ENCODE measurements at places on chromosomes 1 and 21. TPM values are rescaled to one million over a fixed set of nuclear protein-coding genes. Genes with fewer than 3 reads are reported as not detected.

DNA sequence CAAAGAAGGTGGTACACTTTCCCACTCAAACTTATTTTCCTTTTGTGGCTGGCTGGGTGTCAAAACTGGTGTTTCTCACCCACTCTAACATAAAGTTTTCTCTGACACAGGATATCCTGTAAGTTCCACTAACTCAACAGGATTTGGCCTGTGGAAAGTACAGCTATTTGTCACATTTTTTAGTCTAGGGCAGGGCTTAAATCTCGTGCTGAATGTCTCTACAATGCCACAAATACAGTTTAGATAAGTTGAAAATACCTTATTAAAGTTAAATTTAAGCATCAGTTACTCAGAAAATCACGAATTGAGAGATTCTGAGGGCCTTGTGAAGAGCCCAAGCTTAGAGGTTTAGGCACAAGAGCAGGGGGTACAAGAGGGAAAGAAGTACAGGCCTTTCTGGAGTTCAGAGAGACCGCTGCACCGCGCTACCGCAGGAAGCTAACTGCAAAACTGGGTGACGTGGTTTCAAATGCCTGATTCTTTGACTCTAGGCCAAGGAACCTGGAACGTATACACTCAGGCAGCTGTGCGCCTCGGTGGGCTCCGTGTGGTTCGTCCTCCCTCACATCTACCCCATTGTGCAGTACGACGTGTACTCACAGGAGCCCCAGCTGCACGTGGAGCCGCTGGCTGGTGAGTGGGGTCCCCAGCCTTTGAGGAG lies 23.4 kb upstream of the PWP2 start:
- H3K4me3 ChIP-seq, result no peak overlapping the region
- H3K4me1 ChIP-seq, result no peaks in the 10 kb centered on the region
- H3K27me3 ChIP-seq, result no peaks in the 10 kb centered on the region
- H3K36me3 ChIP-seq, result peaks cover 4% of the 10 kb centered on the region
- no peak overlapping the region for H3K27ac ChIP-seq
- no peak for DNase-seq

DNA sequence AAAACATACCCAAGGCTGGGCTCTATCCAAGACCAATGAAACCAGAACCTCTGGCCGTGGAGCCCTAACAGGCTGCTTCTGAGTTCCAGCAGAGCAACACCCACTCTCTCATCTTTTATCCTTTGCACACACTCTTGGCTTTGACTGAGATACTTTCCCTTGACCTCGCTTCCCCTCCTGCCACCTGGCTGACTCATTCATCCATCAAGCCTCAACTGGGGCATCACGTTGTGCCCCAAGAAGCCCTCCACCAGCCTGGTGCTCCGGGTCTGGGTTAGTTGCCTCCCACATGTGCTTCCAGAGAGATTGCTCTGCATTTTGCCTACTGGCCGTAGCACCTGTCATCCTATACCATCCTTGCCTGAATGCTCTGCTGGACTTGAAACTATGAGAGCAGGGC lies 34.5 kb upstream of the SERBP1 start:
- no peaks in the 10 kb centered on the region for H3K27me3 ChIP-seq
- H3K36me3 ChIP-seq, result no peaks in the 10 kb centered on the region
- no peaks in the 10 kb centered on the region for H3K4me1 ChIP-seq
- no peak overlapping the region for H3K4me3 ChIP-seq
- peak; percentile 14 for DNase-seq

DNA sequence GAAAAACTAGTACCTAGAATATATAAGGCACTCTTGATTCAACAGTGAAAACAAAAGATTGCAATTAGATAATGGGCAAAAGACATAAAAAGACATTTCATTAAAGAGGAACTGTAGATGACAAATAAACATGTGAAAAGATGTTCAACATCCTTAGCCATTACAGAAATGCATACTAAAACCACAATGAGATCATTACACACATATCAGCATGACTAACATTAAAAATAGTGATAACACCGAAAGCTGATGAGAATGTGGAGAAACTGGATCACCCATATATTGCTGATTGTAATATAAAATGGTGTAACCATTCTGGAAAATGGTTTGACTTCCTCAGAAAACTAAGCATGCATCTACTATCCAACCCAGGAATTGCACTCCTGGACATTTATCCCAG lies 340.3 kb downstream of the SEC16B start:
- no peaks in the 10 kb centered on the region for H3K36me3 ChIP-seq
- DNase-seq, result no peak
- no peak overlapping the region for H3K27ac ChIP-seq
- H3K27me3 ChIP-seq, result no peaks in the 10 kb centered on the region
- H3K4me1 ChIP-seq, result no peaks in the 10 kb centered on the region
- no peak overlapping the region for H3K4me3 ChIP-seq

CELA2B gene
- total RNA-seq, result not detected

DNA sequence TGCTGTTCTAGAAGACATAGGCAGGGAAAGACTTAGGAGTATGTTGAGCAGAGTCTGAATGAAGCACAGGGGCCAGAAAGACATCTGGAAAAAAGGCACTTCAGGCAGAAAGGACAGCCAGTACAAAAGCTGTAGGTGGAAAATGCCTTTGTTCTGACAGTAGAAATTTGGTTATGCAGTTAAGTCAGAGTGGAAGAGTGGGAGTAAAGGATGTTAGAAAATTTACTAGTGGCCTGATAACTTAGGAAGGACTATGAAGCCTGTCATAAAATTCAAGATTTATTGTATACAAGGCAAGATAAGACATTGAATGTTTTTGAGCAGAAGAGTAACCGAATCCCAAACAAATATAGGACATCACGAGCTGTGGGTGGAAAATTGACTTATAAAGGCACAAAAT lies 987.9 kb downstream of the PLA2G4A start:
- H3K4me1 ChIP-seq, result no peaks in the 10 kb centered on the region
- no peak overlapping the region for H3K4me3 ChIP-seq
- H3K36me3 ChIP-seq, result no peaks in the 10 kb centered on the region

GRCh38 chr1:204983136-204983535 lies 59.9 kb upstream of the CNTN2 start:
- no peak for DNase-seq
- H3K4me1 ChIP-seq, result no peaks in the 10 kb centered on the region

GRCh38 chr1:204162494-204163074 lies 3.6 kb downstream of the REN start:
- H3K36me3 ChIP-seq, result no peaks in the 10 kb centered on the region
- no peak overlapping the region for H3K27ac ChIP-seq
- no peaks in the 10 kb centered on the region for H3K27me3 ChIP-seq
- no peaks in the 10 kb centered on the region for H3K4me1 ChIP-seq

DNA sequence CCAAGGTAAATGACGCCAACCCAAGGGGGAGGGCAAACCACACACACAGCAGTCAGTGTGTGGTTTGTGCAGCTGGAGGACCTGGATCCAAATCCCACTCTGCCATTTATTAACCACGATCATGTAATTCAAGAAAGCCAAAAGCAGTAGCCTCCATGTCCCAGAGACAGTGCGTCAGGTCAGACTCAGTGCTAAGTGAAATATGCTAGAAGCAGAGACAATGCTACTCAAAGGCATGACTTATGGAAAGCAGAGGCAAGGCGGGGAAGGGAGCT lies 13.6 kb downstream of the TTC39A start:
- no peak for DNase-seq
- no peaks in the 10 kb centered on the region for H3K27me3 ChIP-seq
- peaks cover 18% of the 10 kb centered on the region for H3K4me1 ChIP-seq
- H3K36me3 ChIP-seq, result no peaks in the 10 kb centered on the region
- no peak overlapping the region for H3K27ac ChIP-seq

DNA sequence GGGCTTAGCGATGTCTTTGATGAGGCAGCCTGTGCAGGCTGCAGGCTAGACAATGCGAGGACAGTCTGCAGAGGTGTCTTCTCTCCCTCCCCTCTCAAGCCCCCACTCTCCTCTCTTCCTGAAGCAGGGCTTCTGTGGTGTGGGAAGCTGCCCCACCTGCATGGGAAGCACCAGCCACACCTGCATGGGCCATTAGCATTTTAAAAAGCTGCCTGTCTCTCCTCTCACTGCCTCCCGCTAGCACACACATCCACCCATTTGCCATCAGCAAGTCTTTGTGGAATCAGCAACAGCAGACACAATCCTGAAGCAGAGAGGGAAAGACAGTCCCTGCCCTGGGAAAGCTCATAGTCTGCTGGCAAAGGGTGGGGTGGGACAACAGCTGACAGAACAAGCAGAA lies 53.1 kb downstream of the NAV1 start:
- no peak for DNase-seq
- no peak overlapping the region for H3K4me3 ChIP-seq
- H3K27me3 ChIP-seq, result no peaks in the 10 kb centered on the region

DNA sequence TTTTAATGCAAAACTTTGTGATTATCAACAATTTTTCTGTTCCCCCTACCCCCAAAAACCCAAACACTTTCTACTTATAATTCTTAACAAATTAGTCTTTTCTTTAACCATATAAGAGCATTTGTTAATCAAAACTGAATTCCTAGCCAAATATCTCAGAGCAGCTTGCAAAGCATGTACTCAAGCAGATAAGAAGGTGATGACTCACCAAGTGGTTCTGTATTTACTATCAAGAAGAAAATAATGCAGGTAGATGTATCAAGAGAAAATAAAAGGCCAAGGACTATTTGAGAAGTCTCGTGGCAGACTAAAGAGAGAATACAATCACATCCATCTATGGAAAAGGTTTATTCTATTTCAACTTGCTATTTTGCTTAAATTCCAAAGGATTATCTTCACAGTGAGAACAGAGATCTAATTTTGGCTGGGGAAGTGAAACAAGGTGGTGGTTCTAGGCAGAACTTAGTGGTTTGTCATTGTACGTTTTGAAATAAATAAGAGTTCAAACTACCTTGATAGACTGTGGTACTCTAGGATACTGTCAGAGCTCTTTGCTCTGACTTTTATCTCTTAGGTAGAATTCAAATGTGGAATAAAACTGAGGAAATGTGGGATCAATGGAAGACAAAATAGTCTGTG lies 94.7 kb upstream of the NRIP1 start:
- no peak overlapping the region for H3K27ac ChIP-seq
- H3K27me3 ChIP-seq, result no peaks in the 10 kb centered on the region
- no peaks in the 10 kb centered on the region for H3K4me1 ChIP-seq

CRP gene
- not detected for total RNA-seq

TCP10L gene
- 1.9 TPM for total RNA-seq

DNA sequence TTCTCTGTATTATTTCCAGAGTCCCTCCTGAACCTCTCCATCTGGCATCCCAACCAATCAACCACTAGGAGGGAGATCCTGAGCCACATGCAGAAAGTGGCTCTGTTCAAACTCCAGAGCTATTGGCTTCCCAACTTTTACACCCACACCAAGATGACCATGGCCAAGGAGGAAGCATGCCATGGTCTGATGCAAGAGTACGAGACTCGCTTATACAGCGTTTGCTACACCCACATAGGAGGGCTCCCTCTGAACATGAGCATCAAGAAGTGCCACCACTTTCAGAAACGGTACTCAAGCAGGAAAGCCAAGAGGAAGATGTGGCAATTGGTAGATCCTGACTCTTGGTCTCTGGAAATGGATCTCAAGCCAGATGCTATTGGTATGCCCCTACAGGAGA lies 23.6 kb downstream of the RGSL1 start:
- no peaks in the 10 kb centered on the region for H3K27me3 ChIP-seq
- no peak overlapping the region for H3K27ac ChIP-seq
- no peak for DNase-seq
- no peak overlapping the region for H3K4me3 ChIP-seq
- no peaks in the 10 kb centered on the region for H3K36me3 ChIP-seq
- H3K4me1 ChIP-seq, result no peaks in the 10 kb centered on the region

DNA sequence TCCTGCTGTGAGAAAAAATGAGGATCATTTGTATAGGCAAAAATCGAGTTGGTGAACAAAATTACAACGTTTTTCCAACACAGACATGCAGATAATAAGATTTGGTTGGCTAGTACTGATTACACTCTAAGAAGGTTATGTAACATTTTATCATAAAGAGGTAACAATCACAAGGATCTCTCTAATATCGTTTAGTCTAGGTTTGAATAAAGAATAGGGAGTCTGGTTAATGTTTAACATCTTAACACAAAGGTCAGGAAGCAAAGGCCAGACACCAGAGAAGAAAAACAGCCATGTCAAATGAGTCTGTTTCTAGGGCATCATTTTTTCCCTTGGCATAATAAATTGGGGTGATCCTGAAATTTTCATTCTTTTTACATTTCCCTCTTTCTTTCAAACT lies 207.4 kb upstream of the CHRM3 start:
- no peak overlapping the region for H3K27ac ChIP-seq
- H3K4me1 ChIP-seq, result no peaks in the 10 kb centered on the region
- H3K4me3 ChIP-seq, result no peak overlapping the region
- no peaks in the 10 kb centered on the region for H3K36me3 ChIP-seq
- DNase-seq, result no peak

DNA sequence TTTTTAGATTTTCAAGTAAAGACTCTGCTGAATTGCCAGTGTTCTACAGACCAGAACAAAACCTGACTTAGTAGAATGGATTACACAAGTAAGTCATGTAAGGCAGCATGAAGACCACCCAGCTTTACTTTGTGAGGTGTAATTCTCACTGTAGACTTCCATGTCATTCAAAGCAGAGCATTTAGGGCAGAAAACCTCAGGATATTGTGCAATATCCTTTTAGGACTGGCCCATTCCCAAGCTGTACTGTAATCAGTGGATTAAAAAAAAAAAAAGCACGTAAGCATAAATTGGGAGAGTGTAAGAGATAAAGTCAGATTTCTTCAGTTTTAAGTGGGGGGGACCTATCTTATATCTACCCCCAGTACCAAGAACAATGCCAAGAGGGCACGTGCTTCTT lies 380.5 kb upstream of the PRMT6 start:
- no peaks in the 10 kb centered on the region for H3K27me3 ChIP-seq
- no peak overlapping the region for H3K4me3 ChIP-seq
- no peak overlapping the region for H3K27ac ChIP-seq
- no peak for DNase-seq

- no peaks in the 10 kb centered on the region for H3K36me3 ChIP-seq
- peak; percentile 70 for DNase-seq
- H3K4me3 ChIP-seq, result no peak overlapping the region
- H3K4me1 ChIP-seq, result peaks cover 13% of the 10 kb centered on the region
- H3K27me3 ChIP-seq, result no peaks in the 10 kb centered on the region
Observed at GRCh38 chr1:211928993-211929637, 98.6 kb upstream of the LPGAT1 start.

LRRIQ3 gene
- 0.68 TPM for total RNA-seq

All from prostate gland (tissue), 2 donors.